Stomach (tissue), 19 donors: ENCODE measurements at places on chromosomes 7 and 10. TPM values are rescaled to one million over a fixed set of nuclear protein-coding genes. Genes with fewer than 3 reads are reported as not detected.

CDC14C gene
- not detected for total RNA-seq

RBP3 gene
- not detected for total RNA-seq

GRCh38 chr7:120993553-120994191, 5.2 kb downstream of the CPED1 start:
- H3K27me3 ChIP-seq: no peaks in the 10 kb centered on the region
- DNase-seq: no peak
- H3K4me1 ChIP-seq: no peaks in the 10 kb centered on the region
- peak overlapping the region; percentile 90 for H3K27ac ChIP-seq
- no peaks in the 10 kb centered on the region for H3K36me3 ChIP-seq
- no peak overlapping the region for H3K4me3 ChIP-seq

XRCC2 gene
- total RNA-seq: 0.58 TPM

DNA sequence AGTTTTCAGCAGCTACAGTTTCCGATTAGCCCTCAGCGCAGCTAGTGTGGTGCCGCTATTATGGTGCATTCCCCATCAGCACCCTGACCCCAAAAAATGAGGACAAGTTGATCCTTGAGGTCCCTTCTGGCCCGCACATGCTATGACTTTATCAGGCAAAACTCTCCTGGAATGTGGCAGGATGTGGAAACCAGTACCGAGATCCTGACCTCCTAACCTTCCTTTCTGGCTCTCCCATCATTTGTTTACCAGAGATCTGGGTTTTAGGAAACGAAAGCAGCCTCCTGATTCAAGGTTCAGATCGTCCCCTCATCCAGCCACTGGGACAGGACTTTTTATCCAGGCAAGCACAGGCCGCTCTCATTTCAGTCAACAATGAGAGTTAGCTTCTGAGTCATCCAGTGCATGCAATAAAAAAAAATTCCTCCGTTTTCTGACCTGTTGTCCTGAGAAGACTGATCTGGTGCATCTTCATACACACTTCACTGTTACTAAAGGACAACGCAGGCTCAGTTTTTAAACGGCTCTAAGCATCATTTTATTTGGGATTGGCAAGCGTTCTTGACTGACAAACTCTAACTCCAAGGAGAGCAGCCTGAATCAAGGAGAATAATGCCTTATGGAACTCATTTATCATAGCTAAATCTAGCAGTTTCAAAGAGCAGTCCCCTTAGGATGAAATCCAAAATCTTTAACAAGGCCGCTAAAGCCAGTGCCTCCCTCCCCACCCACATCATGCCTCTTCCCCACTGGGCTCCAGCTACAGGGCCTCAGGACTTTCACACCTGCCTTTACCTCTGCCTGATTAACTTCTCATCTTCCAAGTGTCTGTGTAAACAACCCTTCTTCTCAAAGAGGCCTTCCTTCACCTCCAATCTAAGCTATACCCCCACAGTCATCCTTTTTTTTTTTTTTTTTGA, 17.1 kb downstream of the PDLIM1 start:
- peaks cover 16% of the 10 kb centered on the region for H3K36me3 ChIP-seq
- H3K27me3 ChIP-seq: no peaks in the 10 kb centered on the region
- no peak for DNase-seq
- H3K4me3 ChIP-seq: no peak overlapping the region

BTBD16 gene
- not detected for total RNA-seq

GRCh38 chr10:86258499-86258898, 108.1 kb downstream of the GRID1 start:
- H3K4me1 ChIP-seq: peaks cover 10% of the 10 kb centered on the region
- no peak overlapping the region for H3K4me3 ChIP-seq
- DNase-seq: no peak
- H3K36me3 ChIP-seq: no peaks in the 10 kb centered on the region
- H3K27ac ChIP-seq: no peak overlapping the region

GRCh38 chr10:109956454-109957091, 33.3 kb upstream of the XPNPEP1 start:
- DNase-seq: peak; percentile 50
- no peaks in the 10 kb centered on the region for H3K36me3 ChIP-seq
- H3K4me1 ChIP-seq: peaks cover 7% of the 10 kb centered on the region
- no peak overlapping the region for H3K27ac ChIP-seq

- no peak overlapping the region for H3K4me3 ChIP-seq
- peak overlapping the region; percentile 67 for H3K27ac ChIP-seq
- peaks cover 26% of the 10 kb centered on the region for H3K36me3 ChIP-seq
- peak; percentile 68 for DNase-seq
Observed at GRCh38 chr7:30795161-30795948, 24.1 kb downstream of the MINDY4 start.

TRDMT1 gene
- total RNA-seq: 44.9 TPM

PRKCQ gene
- total RNA-seq: 5.1 TPM

ASB15 gene
- total RNA-seq: not detected

- DNase-seq: no peak
- H3K27ac ChIP-seq: no peak overlapping the region
- no peaks in the 10 kb centered on the region for H3K27me3 ChIP-seq
Observed at GRCh38 chr7:144682581-144683280, 153.1 kb downstream of the TPK1 start.

DNA sequence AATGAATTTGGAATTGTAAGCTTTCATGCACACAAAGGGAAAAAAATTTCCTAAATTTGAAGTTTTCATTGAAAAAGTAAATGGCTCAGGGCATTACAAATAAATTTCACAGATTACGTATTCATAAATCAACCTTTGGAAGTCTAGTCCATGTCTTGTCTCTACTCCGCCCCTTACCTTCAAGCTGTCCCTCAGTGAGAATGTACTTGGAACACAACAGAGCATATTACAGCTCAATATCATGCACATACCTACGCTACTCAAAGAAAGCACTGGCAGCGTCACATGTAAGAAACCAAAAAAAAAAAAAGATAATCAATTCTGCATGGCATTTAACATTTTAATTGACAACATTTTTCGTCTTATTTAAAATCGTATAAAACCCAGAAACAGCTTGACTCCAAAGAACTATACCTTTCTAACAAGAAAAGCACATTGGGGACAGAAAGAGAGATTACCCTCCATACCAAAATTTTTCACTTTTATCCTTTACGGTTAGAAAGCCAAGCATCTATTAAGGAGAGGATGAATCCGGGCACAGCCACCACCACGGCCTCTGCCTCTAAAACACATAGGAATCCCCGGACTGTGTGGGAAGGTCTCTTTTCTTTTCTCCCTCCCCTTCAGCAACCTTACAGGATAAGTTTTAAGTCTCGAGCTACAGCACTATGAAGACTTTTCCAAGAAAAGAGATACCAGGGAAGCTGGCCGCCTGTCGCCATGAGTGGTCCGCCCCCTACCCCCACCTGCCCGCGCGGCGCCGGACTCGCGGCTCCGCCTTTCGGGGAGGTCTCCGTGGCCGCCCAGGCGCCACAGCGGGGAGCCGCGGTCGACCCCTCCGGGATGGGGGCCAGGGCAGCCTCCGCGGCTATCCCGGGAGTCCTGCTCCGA, 1.1 kb downstream of the JMJD1C start:
- H3K4me1 ChIP-seq: peaks cover 4% of the 10 kb centered on the region
- no peaks in the 10 kb centered on the region for H3K27me3 ChIP-seq
- no peaks in the 10 kb centered on the region for H3K36me3 ChIP-seq
- H3K4me3 ChIP-seq: peak overlapping the region; percentile 83

DNA sequence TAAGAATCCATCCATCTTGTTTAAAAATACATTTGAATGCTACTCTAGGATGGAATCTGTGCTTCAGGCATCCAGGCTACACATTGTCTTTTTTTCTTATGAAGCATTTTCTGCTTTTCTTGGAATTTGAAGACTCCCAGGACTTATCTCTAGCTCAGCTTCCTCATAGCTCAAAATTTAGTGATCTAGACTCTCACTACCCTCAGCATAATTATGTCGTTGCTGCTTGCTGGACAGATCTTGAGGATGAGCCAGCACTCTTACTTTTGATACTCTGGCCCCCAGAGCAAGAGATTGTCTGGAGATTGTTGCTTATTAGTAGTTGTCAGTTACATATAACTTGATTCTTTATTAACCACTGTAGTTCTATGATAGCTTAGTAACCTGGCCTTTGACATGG, 83.3 kb upstream of the FGL2 start:
- H3K4me3 ChIP-seq: peak overlapping the region; percentile 30
- no peaks in the 10 kb centered on the region for H3K4me1 ChIP-seq
- peak overlapping the region; percentile 55 for H3K27ac ChIP-seq
- H3K27me3 ChIP-seq: no peaks in the 10 kb centered on the region
- no peaks in the 10 kb centered on the region for H3K36me3 ChIP-seq
- no peak for DNase-seq

DNA sequence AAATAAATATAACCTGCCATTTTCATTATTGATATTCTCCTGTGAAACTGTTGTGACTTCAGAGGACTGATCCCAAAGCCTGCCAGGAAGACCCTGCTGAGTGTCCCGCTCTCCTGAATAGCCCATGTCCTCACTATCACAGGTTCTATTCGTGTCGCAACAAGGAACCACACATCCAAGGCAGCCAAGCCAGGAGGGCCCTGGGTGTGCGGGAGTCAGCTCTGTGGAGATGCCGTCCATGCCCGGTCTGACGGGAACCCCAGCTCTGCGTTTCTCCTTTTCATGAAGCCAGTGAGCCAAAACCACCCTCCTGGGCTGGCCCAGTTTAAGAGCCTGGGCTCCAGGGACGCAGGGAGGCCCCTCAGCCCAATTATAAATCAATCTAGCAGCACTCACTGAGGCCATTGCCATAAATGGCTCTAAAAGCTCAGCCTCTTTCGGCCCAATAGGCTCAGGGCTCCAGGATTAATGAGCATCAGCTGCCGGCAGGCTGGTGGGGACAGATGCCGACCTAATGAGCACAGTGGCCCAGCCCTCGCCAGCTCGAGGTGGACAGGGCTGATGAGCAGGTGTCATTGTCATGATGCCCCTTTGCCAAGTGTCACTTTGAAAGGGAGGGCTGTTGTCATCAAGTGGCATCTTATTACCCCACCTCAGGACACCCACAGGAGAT, 177.9 kb downstream of the PLXNA4 start:
- no peaks in the 10 kb centered on the region for H3K27me3 ChIP-seq
- H3K4me1 ChIP-seq: peaks cover 25% of the 10 kb centered on the region
- DNase-seq: no peak
- no peak overlapping the region for H3K27ac ChIP-seq

DNA sequence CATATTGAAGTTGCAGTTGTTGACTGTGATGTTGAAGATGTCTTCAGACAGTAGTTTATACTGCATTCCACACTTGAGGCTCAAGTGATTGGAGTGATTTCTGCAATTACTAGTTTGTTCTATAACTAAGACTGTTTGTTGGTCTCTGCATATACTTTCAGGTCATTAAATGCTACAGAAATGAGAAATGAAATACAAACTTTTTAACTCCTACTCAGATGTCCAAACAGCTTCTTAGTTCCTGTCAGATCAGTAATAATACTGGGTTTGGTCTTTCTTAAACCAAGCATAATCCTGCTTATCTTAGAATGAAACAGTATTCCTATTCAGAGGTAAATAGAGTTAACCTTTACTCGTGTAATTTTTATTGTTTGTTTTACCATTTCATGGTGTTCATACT, 115.9 kb downstream of the CCNY start:
- no peak overlapping the region for H3K27ac ChIP-seq
- H3K4me3 ChIP-seq: no peak overlapping the region
- no peaks in the 10 kb centered on the region for H3K27me3 ChIP-seq

GRCh38 chr10:59037018-59037389, 139.4 kb upstream of the PHYHIPL start:
- H3K27ac ChIP-seq: no peak overlapping the region
- no peaks in the 10 kb centered on the region for H3K27me3 ChIP-seq

GRCh38 chr7:20913853-20914252, 127.2 kb upstream of the SP8 start:
- no peaks in the 10 kb centered on the region for H3K27me3 ChIP-seq
- no peak overlapping the region for H3K27ac ChIP-seq
- no peaks in the 10 kb centered on the region for H3K36me3 ChIP-seq
- H3K4me3 ChIP-seq: no peak overlapping the region

COL17A1 gene
- 2.9 TPM for total RNA-seq

DNA sequence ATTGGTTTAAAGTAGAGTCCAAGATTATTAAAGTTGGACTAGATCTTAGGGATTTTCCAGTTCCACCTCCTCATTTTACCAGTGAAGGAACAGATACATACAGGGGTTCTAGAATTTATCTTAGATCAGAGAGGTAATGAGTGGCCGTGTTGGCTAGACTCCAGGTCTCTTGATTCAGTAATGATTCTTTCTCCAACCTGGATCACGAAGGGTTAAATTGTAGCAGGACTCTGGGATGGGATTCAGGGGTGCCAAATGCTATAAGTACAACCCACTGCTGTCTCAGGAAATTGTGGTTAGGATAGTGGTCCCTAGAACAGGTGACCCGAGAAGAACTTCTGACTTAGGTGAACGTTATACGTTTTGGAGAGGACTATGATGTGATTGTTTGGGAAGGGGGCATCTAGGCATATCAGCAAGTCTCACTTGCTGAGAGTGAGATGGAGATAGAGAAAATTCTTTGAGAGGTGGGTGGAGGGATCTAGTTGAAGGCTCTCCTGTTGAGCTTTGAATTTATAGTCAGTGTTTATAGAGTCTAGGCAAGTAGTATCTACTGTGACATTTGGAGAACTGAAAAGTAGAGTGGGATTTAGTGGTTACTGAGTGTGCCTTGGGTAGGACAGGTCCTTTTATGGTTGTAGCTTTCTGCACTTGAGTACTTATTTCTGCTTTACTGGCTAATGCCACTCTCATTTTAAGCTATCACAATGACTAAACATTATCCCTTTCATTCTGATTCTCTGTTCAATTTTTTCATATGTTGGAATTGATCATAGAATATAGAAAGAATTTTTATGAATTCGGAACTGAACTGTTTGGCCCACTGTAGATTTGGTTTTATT, 58.3 kb downstream of the ST7 start:
- H3K4me1 ChIP-seq: peaks cover 47% of the 10 kb centered on the region
- H3K4me3 ChIP-seq: no peak overlapping the region
- H3K36me3 ChIP-seq: no peaks in the 10 kb centered on the region
- no peaks in the 10 kb centered on the region for H3K27me3 ChIP-seq
- no peak for DNase-seq

RGR gene
- total RNA-seq: not detected

GRCh38 chr7:16815001-16815400, 10.2 kb upstream of the AGR2 start:
- H3K4me3 ChIP-seq: no peak overlapping the region
- no peak overlapping the region for H3K27ac ChIP-seq
- no peak for DNase-seq
- H3K4me1 ChIP-seq: no peaks in the 10 kb centered on the region
- no peaks in the 10 kb centered on the region for H3K27me3 ChIP-seq
- H3K36me3 ChIP-seq: no peaks in the 10 kb centered on the region

NKX1-2 gene
- not detected for total RNA-seq

STEAP1B gene
- total RNA-seq: not detected

- no peaks in the 10 kb centered on the region for H3K27me3 ChIP-seq
- no peaks in the 10 kb centered on the region for H3K4me1 ChIP-seq
- peaks cover 36% of the 10 kb centered on the region for H3K36me3 ChIP-seq
- H3K4me3 ChIP-seq: no peak overlapping the region
- no peak overlapping the region for H3K27ac ChIP-seq
Observed at GRCh38 chr7:66452165-66452564, 176.5 kb upstream of the KCTD7 start.

DNA sequence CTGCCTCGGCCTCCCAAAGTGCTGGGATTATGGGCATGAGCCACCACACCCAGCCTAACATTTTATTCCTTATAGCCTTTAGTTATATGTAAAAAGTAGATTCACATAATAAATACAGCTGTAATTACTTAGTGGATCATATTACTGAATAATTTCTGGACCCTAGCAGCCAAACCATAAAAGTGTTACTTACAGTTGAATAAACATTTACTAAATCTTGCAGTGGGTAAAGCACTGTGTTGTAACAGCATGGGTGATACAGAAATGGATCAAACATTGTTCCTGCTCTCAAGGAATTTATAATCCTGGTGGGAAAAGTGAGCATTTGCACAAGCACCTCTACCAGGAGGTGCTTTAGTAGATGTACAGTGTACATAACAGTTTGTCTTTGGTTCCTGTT, 25.0 kb downstream of the BPGM start:
- H3K27me3 ChIP-seq: no peaks in the 10 kb centered on the region
- no peak for DNase-seq
- H3K27ac ChIP-seq: no peak overlapping the region
- H3K36me3 ChIP-seq: no peaks in the 10 kb centered on the region

UTF1 gene
- total RNA-seq: not detected
